ENCODE measurements at places on chromosomes 6 and 20. TPM values are rescaled to one million over a fixed set of nuclear protein-coding genes. Genes with fewer than 3 reads are reported as not detected.

DNA sequence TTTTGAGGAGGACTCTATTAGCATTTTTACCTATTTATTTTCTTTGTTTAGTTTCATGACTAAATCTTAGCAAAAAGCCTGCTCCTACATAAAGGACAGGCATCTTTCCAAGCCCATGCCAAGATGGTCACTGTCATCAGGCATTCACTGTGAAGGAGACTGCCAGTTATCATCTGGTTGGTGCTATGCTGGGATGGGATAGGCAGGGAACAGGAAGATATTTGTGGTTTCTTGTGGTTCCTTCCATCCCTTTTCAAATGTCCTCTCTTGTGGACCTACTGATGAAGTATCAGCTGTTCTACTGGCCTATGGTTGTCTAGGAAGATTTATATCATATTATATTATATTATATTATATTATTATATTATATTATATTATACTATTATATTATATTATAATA is 107.0 kb downstream of the MCHR2 start:
- no peak overlapping the region for H3K4me3 ChIP-seq
- H3K27me3 ChIP-seq = no peaks in the 10 kb centered on the region
- H3K36me3 ChIP-seq = no peaks in the 10 kb centered on the region
- H3K4me1 ChIP-seq = no peaks in the 10 kb centered on the region
- DNase-seq = no peak

The OR2H2 gene
- not detected for total RNA-seq

The ERVFRD-1 gene
- total RNA-seq = 0.18 TPM

The NMBR gene
- not detected for total RNA-seq

DNA sequence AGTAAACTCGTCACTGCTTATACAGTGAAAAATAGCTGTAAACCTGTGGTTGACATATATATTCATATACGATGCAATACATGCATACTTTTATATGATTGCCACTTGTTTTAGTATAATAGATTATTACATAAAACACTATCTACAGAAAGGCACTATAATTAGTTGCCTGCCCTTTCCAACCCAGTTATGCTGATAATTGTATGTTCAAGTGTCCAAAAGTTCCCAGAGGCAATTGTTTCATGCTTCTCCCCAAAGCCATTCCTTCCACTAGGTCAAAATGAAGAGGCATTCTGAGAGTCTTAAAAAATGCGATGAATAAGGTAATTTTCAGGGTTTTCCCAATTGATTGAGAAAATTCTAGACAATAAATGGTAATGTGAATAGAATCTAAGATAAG is 434.6 kb downstream of the LMBRD1 start:
- no peak for DNase-seq
- H3K27ac ChIP-seq = no peak overlapping the region
- no peaks in the 10 kb centered on the region for H3K36me3 ChIP-seq
- no peak overlapping the region for H3K4me3 ChIP-seq
- H3K27me3 ChIP-seq = no peaks in the 10 kb centered on the region

GRCh38 chr6:25689966-25690365 is 38.0 kb downstream of the SCGN start:
- H3K4me3 ChIP-seq = no peak overlapping the region
- no peak overlapping the region for H3K27ac ChIP-seq
- no peaks in the 10 kb centered on the region for H3K27me3 ChIP-seq
- DNase-seq = no peak
- H3K36me3 ChIP-seq = no peaks in the 10 kb centered on the region

DNA sequence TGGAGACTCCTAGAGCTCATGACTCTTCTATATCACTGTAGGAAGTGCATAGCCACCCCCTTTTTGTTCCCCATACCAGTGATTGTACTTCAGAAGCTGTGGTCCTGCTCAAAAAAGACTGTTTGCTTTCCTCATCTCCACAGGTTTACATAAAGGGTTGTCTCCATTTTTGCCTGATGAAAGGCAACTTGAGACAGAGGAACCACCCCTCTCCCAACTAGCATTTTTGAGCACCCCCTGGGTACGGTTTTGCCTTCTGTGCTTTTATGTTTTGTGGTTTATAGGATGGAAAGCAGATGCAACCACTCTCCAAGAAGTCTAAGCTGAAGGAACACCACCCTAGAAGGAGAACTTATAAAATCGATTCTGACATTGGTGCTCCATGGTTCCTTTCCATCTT is 127.7 kb upstream of the SUPT3H start:
- H3K36me3 ChIP-seq = no peaks in the 10 kb centered on the region
- H3K4me3 ChIP-seq = no peak overlapping the region
- no peak for DNase-seq
- H3K27ac ChIP-seq = no peak overlapping the region
- peaks cover 4% of the 10 kb centered on the region for H3K4me1 ChIP-seq

The PAQR8 gene
- total RNA-seq = 3.6 TPM

The KCNK16 gene
- not detected for total RNA-seq

The SNAP25 gene
- not detected for total RNA-seq

DNA sequence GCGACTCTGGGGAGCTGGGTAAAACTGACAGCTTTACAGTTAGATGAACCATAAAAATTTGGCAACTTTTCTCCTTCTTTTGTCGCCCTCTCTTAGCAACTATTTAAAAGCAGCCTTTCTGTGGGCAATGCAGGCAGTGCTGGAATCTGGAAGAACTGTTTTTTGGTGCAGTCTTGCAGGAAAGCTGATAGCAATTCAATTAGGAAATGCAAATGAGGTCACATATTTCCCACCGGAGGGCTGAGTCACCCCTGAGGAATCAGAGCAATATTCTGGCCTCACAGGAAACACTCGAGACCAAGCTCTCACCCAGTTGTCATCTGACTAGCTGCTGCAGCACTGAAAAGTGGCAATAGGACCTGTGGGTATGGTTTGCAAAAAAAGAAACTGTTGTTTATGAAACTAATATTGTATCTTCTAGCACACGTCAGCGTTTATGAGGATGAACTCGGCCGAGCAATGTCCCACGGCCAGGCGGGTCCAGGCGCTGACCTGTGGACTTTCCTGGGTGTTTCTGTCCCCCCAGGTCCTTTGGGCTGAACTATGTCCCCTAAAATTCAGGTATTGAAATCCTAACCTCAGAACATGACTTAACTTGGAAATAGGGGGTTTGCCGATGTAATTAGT is 312.3 kb downstream of the TAF4 start:
- no peaks in the 10 kb centered on the region for H3K36me3 ChIP-seq
- H3K4me1 ChIP-seq = no peaks in the 10 kb centered on the region
- DNase-seq = no peak
- no peak overlapping the region for H3K27ac ChIP-seq

DNA sequence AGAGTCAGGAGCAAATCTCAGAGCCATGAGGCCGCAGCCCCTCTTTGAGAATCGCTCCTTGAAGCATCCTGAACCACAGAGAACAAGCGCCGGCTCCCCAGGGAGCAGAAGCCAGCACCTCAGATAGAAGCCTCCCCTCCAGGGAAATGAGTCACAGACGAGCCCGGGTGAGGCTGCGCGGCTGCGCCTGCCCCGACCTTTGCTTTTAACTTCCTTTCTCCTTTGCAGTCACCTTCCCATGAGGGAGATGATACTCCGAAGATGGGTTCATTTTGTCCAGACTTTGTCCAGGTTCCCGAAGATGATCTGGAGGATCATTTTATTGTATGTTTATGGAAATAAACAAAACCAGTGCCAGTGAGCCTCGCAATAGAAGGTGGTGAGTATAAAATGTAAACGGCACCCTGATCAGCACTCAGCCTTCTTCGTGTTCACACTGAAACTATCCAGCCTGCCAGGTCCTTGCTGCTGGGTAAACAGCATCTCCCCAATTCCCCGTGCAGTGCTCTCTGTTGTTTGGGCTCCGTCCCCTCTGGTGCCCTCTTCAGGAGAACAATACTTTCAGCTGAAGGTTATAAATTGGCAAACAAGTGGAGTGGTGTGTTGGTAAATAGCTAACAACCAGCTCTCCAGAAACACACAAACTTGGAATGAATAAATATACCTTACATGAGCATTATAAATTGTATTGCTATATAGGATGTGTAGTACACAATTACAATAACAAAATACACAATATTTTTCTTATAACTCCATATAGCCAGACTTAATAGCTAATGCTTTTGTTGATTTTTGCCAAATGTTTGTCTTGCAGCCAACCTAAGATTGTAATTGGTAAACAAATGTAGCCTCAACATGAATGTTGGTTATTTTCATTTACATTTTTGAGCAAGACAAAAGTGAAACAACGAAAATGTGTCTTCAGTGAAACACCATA is 41.4 kb upstream of the TMEM181 start:
- peaks cover 10% of the 10 kb centered on the region for H3K4me1 ChIP-seq
- no peak overlapping the region for H3K27ac ChIP-seq
- peaks cover 25% of the 10 kb centered on the region for H3K27me3 ChIP-seq
- H3K4me3 ChIP-seq = peak overlapping the region; percentile 33
- no peaks in the 10 kb centered on the region for H3K36me3 ChIP-seq

The WFDC13 gene
- not detected for total RNA-seq

The IMPG1 gene
- not detected for total RNA-seq

GRCh38 chr20:46121184-46121930 is 3.2 kb downstream of the CD40 start:
- no peak overlapping the region for H3K4me3 ChIP-seq
- no peaks in the 10 kb centered on the region for H3K27me3 ChIP-seq
- no peaks in the 10 kb centered on the region for H3K36me3 ChIP-seq
- H3K4me1 ChIP-seq = peaks cover 25% of the 10 kb centered on the region
- DNase-seq = no peak
- H3K27ac ChIP-seq = peak overlapping the region; percentile 24

The NKAIN2 gene
- 0.42 TPM for total RNA-seq

DNA sequence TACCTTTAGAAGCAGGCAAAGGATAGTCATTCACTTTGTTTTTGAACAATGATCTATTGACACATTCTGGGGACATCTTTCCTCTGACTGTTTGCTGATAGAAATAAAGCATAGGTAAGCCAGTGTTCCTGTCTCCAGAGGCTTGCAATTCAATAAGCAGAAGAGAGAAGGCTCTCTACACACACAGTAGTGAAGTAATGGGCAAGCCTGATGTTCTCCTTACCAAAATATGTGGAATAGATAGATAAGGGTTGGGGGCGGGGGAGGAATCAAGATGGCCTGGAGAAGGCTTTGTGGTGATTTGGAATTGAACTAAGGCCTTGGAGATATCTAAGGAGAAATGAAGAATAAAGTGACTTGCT is 27.3 kb downstream of the PAQR8 start:
- no peak for DNase-seq
- no peaks in the 10 kb centered on the region for H3K36me3 ChIP-seq
- no peaks in the 10 kb centered on the region for H3K27me3 ChIP-seq
- H3K27ac ChIP-seq = no peak overlapping the region
- no peak overlapping the region for H3K4me3 ChIP-seq
- H3K4me1 ChIP-seq = no peaks in the 10 kb centered on the region

DNA sequence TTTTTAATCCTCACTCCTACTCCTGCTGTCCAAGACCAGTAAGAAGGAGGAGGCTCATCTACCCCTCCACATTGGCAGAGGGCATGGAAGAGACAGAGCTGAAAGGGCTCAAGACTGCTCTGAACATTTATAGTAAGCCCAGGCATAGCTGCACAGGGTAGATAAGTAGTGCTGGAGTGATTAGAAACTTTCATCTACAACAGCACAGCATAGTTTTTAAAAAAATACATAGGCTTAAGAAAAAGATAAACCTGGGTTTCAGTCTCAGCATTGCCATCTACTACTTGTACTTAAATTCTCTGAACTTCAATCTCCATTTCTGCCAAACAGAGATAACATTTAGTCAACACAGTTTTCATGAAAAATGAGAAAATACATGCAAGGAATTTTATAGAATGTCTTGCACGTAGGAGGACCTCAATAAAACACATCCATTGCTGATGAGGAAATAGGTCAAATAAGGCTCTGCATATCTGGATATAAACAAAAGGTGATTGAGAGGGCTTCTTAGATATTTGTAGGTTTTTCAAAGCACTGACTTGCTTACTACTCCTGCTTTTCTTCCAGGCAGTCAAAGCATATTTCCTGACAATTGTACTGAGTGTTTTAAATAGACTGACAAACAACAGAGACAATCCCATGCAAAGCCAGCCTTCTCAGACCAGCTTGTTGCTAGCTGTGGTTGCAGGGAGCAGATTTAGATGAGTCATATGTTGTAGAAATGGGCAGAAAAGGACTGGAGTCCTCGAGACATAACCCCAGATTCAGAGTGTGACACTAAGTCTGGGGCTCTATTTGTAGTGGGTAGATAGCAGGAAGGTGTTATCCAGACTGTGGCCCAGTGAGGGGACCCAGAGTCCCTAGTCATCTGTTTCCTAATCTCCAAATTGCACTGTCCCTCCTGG is 107.4 kb upstream of the TAB2 start:
- no peak overlapping the region for H3K4me3 ChIP-seq
- H3K4me1 ChIP-seq = peaks cover 29% of the 10 kb centered on the region
- H3K36me3 ChIP-seq = no peaks in the 10 kb centered on the region
- DNase-seq = no peak

GRCh38 chr20:5041433-5041832 is 40.1 kb upstream of the SLC23A2 start:
- H3K4me1 ChIP-seq = no peaks in the 10 kb centered on the region
- H3K4me3 ChIP-seq = no peak overlapping the region
- no peak for DNase-seq
- no peak overlapping the region for H3K27ac ChIP-seq

- H3K4me3 ChIP-seq = no peak overlapping the region
- DNase-seq = no peak
- H3K27ac ChIP-seq = no peak overlapping the region
- H3K27me3 ChIP-seq = no peaks in the 10 kb centered on the region
- peaks cover 14% of the 10 kb centered on the region for H3K4me1 ChIP-seq
These were observed 120.5 kb downstream of the SULF2 start for GRCh38 chr20:47664744-47665143.

GRCh38 chr20:44758247-44759101 is 12.8 kb downstream of the KCNK15 start:
- H3K27ac ChIP-seq = no peak overlapping the region
- no peaks in the 10 kb centered on the region for H3K36me3 ChIP-seq
- H3K27me3 ChIP-seq = no peaks in the 10 kb centered on the region
- no peak overlapping the region for H3K4me3 ChIP-seq
- no peak for DNase-seq
- H3K4me1 ChIP-seq = peaks cover 13% of the 10 kb centered on the region

The FAM209A gene
- total RNA-seq = not detected

The HM13 gene
- total RNA-seq = 110 TPM

The RAB44 gene
- 0.12 TPM for total RNA-seq

DNA sequence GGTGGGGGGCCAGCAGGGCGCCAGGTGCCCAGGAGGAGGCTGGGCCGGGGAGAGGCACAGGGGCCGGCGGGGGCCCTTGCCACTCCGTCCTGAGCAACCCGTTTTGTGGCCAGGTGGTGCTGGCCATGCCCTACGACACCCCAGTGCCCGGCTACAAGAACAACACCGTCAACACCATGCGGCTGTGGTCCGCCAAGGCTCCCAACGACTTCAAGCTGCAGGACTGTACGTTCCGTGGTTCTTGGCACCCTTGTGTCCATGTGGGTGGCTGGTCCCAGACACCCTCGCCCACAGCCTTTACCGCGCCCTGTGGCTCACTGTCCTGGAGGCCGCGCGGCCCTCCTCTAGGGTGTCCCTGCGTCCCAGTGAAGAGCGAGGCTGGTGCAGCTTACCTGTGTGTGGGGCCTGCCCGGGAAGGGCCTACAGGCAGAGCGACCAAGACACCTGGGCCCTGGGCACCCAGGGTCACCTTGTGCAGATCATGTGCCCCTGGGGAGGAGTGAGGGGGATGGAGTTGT is 28.7 kb downstream of the PYGB start:
- H3K4me3 ChIP-seq = no peak overlapping the region
- no peak overlapping the region for H3K27ac ChIP-seq
- no peaks in the 10 kb centered on the region for H3K27me3 ChIP-seq
- H3K36me3 ChIP-seq = peaks cover 98% of the 10 kb centered on the region
- DNase-seq = peak; percentile 14

The HRH3 gene
- not detected for total RNA-seq

The TOMM6 gene
- total RNA-seq = 158 TPM

- no peak overlapping the region for H3K4me3 ChIP-seq
- peak overlapping the region; percentile 3 for H3K27ac ChIP-seq
- no peaks in the 10 kb centered on the region for H3K4me1 ChIP-seq
- no peaks in the 10 kb centered on the region for H3K36me3 ChIP-seq
These were observed 6.1 kb downstream of the KLHL31 start for GRCh38 chr6:53659458-53659857.

All from heart left ventricle (tissue), 16 donors.